ENCODE measurements at places on chromosomes 12 and 14.
A peak's percentile ranks its signal among the peaks of the same experiment; 100 is the strongest.

- DNase-seq, result no peak
Measured at GRCh38 chr14:90419200-90419599, 22.4 kb downstream of the CALM1 start.

- DNase-seq, result no peak
Measured at GRCh38 chr12:49502590-49502989, 36.2 kb upstream of the KCNH3 start.

GRCh38 chr14:104546591-104547309 lies 32.8 kb upstream of the C14orf180 start:
- DNase-seq, result no peak

GRCh38 chr12:40618636-40619035 lies 73.6 kb upstream of the CNTN1 start:
- no peak for DNase-seq

- peak; percentile 61 for DNase-seq
Measured at GRCh38 chr12:120361506-120362208, 7.3 kb downstream of the MSI1 start.

DNA sequence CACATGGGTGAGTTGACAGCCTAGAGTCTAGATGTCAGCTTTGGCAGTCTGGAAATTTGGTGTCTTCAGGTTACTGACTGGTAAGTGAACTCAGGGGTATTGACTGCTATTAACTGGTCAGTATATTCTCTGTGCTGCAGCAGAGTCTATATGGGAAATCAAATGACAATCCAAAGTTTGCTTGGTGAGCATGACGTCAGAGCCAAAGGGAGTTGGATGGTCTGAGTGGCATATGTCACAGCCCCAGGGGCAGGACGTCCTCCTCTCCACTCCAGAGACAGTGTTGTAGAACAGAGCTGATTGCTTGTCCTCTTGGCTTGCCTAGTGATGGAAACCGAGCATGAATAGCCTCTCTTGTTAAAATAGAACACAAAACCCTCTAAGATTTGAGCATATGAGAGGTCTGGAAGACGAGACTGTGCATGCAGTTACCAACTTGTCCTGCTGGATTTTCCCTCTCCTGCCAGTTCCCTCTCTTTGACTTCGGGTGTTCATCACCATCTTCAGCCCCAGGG lies 3.3 kb upstream of the TBC1D30 start:
- DNase-seq, result no peak

DNA sequence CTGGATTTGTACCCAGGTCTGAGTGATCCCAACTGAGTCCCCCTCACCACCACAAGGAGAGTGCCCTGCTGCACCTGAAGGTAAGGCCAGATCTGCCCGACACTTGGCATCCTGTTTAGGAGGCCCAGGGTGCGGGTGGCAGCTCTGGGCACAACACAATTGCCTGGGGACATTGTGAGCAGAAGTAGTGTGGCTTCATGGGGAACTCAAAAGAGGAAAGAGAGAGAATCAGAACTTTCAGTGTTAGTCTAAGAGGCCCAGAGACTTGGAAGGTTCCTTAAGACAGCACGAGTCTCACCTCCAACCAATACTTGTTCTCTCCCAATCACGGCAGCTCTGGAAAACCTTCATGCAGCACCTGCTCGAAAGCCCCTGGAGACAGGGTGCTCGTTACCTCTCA lies 6.6 kb upstream of the SLC8B1 start:
- DNase-seq, result no peak

DNA sequence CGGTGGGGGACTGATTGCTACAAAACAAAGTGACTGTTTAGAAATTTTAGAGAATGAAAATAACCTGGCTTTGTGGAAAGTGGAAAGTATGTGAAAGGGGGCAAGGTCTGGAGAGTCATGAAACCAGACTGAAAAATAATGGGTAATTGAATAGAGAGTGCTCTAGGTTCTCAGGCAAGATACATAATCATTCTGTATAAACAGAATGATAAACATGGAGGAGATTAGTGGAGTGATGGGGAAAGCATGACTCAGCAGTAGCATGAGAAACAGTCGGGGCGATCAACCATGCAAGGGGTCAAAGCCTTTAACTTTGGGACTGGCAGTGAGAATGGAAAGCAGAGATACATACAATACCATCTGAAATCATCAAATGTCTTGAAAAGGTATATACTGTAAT lies 332.5 kb downstream of the CCER1 start:
- no peak for DNase-seq

- no peak for DNase-seq
Measured at GRCh38 chr12:117052386-117053049, 46.7 kb downstream of the TESC start.

DNA sequence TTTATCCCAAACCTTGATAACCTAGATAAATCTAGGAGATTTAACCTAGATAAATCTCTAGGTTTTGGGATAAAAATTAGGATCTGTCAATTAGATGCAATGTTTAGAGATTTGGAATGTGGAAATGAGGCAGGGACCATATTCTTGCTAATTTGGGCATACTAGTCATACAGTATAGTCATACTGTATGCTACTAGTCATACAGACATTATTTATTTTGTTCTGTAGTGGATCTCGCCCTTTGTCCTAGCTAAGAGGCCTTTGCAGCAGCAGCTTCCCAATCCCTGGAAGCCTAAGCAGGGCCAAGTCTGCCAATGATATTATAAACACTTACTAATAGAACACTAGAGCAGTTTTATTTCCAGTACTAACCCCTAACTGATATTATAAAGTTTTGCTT lies 136.4 kb downstream of the CEP128 start:
- DNase-seq, result no peak

GRCh38 chr12:60185060-60185459 lies 589.2 kb downstream of the SLC16A7 start:
- DNase-seq, result no peak

DNA sequence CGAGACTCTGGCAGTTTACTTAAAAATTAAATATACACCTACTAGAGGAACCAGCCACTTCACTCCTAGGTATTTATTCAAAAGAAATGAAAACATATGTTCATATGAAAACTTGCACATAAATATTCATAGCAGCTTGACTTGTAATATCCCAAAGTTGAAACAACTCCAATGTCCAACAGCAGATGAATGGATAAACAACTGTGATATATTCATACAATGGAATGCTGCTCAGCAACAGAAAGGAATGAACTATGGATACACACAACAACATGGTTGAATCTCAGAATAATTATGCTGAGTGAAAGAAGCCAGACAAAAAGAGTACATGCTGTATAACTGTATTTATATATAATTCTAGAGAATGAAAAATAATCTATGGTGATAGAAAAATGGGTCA lies 53.4 kb upstream of the DACT1 start:
- DNase-seq, result no peak

- DNase-seq, result no peak
Measured at GRCh38 chr12:88623777-88624548, 43.7 kb upstream of the KITLG start.

GRCh38 chr12:53180931-53181645 lies 363 bp upstream of the CSAD start:
- no peak for DNase-seq

GRCh38 chr12:26736563-26737486 lies 96.2 kb downstream of the ITPR2 start:
- no peak for DNase-seq

DNA sequence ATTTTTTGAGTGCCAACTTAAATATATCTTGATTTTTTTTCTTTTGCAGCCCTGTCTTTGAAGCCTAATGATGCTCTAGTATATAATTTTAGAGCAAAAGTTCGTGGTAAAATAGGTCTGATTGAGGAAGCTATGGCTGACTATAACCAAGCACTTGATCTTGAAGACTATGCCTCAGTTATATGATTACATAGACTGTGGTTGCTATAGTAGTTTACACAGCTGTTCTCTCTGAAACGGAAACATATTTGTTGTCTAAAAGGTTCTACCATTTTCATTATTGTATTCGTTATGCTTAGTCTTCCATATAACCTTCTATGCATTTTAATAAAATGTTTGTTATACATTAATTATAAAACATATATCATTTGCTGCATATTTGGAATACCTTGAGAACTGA lies 246.7 kb downstream of the TTC6 start:
- DNase-seq, result no peak

DNA sequence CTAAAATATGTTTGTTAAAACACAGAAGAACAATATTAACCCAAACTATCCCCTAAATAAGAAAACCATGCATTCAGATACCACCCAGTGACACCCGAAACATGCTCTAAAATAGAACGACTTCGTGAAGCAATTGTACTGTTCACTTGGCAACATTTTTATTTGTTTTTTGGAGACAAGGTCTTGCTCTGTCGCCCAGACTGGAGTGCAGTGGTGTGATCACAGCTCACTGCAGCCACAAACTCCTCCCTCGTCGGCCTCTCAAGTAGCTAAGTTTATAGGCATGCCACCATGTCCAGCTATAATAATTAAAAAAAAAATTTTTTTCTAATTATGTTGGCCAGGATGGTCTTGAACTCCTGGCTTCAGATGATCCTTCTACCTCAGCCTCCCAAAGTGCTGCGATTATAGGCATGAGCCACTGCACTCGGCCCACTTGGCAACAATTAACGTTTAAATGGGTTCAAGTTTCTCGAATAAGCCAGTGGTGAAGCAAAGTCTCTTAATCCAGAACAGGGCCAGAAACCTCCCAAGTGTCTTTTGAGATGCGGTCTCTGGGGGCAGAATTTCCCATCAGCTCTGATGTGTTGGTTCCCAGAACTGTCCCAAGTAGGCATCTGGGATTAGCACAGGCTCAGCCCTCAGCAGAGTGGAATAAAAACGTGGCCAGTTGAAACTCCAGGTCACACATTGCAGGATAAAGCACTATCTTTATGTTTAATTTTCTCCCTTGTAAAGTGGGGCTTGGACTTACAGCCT lies 74.5 kb downstream of the TMCC3 start:
- no peak for DNase-seq

DNA sequence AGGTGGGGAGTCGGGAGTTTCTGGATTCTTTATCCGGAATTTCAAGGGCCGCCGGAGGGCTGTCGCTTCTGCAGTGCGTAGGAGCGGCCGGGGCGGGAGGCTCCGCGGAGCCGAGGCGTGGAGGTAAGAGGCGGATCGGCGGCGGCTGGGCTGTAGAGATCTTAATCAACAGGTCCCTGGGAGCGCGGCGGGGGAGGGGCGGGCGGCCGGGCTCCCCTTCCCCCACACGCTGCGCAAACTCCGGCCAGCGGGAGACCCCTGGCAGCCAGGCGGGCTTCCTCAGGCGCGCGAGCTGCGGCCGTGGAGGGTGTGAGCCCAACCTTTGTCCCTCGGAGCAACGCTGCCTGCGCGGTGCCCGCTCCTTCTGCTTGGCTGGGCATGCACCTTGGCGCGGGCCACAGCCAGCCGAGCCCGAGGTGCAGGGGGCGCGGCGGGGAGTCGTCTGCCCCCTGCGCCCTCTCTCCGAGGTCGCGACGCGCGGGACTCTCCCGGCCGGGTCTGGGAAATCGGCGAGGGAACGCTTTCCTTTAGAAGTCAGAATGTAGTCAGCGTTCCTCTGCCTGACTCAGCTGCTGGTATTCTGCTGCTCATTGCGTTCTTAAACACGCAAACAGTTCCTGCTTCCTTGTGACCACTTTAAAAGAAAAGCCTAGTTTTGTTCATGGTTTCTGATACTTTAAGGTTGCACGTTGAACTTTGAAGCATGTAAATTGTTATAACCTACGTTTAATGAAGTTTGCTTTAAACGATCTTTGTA lies at the start of gene PALS1:
TSS of gene PALS1 (plus strand) at position 25 of the 757 bp plus-strand sequence. CDS start 37,736 bp downstream, outside the sequence.
- no peak for DNase-seq

GRCh38 chr14:99598774-99599173 lies 5.2 kb downstream of the CCDC85C start:
- DNase-seq, result no peak

- no peak for DNase-seq
Measured at GRCh38 chr12:98856897-98857540, 211.9 kb downstream of the APAF1 start.

GRCh38 chr12:110697236-110697635 lies 8.3 kb upstream of the HVCN1 start:
- no peak for DNase-seq

DNA sequence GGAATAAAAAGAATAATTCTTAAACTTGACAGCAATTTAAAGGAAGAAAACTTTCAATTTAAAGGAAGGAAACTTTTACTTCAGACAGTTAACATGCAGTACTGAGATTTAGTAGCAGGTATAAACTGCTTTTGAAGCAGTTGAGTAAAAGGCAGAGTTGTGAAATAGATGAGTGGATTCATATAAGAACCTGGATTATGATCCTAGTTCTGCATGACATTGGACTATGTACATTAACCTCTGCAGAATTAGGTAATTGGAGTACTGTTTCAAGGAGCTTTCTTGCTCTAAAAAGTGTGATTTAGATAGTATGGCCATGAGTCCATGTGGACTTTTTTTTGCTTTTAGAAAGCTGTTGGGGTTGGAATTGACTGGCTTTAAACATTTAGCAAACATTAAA lies 29.7 kb downstream of the ATP2A2 start:
- no peak for DNase-seq

DNA sequence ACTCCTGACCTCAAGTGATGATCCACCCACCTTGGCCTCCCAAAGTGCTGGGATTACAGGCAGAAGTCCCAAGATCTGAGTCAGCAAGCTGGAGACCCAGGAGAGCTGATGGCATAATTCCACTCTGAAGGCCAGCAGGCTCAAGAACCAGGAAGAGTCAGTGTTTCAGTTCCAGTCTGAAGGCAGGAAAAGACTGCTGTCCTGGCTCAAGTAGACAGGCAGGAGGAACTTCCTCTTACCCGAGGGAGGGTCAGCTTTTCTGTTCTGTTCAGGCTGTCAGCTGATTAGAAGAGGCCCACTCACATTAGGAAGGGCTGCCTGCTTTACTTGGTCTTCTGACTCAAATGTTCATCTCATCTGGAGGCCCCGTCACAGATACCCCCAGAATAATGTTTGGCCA lies 206.0 kb upstream of the MYL2 start:
- DNase-seq, result no peak

GRCh38 chr12:1130164-1130563 lies 139.1 kb downstream of the ERC1 start:
- DNase-seq, result no peak

DNA sequence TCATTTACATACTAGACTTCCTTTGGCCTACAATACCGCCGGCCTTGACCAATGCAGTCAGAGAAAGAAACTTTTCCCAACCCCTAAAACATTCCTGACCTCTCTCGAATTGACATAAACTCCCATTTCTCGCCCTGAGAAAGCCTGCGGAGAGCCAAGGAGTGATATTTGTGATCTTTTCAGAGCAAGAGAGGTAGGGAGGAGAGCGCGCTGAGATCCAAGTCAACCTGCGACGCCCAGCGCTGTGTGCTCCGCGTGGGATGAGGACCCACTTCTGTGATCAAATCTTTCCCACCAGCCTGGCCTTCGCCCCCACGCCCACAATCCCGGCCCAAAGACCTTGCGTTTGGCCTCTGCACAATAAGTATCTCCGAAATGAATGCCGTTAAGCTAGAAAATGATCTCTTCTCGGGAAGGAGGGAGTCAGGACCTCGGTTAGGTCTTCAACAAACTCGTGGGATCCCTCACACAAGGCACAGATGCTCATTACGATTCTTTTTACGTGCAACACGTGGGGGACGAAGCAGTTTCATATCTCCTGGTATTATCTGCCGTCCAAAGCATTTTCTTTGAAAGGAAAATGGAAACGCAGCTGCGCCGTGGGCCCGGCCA lies 6.3 kb upstream of the NPAS3 start:
- DNase-seq, result no peak

GRCh38 chr12:122107261-122107660 lies 28.7 kb downstream of the MLXIP start:
- no peak for DNase-seq

Measured in NCI-H524 treated with DMSO at 0.1 percent for 48 hours (cell line).